ENCODE measurements at places on chromosomes 11 and 22.
A peak's percentile ranks its signal among the peaks of the same experiment; 100 is the strongest.

DNA sequence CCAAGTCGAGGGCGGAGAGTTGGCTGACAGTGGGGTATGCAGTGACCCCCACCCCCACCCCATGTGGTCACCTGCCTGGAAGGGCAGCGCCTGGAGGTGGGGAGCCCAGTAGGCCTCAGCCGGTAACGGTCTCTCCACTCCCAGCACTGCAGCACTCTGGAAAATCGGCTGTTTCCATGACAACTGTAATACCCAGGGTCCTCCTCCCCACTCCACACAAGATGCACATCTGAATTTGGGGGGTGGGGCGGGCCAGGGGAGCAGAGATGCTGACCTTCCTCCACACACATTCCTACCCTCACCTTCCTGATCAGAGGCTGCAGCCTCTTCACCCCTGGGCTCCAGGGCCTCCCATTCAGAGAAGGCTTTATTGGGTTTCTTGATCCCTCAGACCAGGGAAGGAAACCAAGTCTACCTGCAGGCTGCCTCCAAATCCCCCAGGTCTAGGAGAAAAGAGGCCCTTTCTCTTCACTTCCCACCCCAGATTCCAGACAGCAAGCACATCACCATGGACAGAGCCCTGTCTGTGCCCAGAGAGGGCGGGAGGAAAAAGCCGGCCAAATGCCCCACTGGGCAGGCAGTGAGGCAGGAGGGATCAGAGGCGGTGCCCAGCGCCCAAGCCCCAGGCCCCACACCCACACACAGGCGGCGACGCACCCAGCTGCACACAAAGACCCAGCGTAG, 46.5 kb downstream of the SLC22A12 start:
- H3K36me3 ChIP-seq = no peaks in the 10 kb centered on the region
- H3K27ac ChIP-seq = no peak overlapping the region
- peak overlapping the region; percentile 29 for H3K4me3 ChIP-seq
- H3K4me1 ChIP-seq = peaks cover 8% of the 10 kb centered on the region

DNA sequence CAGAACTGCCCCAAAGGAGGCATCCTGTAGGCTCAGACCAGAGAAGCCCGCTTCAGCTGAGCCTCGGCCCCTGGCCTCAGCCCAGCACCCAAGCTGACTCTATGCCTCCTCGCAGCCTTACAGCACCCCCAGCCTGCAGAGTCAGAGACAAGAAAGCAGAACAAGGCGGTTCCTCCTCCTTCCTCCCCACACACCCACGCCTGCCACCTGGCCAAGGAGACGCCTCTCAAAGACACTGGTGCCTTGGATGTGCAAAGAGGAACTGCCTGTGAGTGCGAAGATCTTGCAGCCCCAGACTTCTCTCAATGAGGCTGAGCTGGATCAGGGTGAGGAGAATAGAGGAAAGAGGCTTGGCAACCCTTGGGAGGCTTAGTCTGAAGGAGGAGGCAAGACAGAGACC, 60.2 kb downstream of the PDE2A start:
- DNase-seq = peak; percentile 78
- no peak overlapping the region for H3K4me3 ChIP-seq
- H3K4me1 ChIP-seq = peaks cover 4% of the 10 kb centered on the region
- H3K27ac ChIP-seq = no peak overlapping the region

- H3K4me1 ChIP-seq = peaks cover 22% of the 10 kb centered on the region
- H3K27ac ChIP-seq = peak overlapping the region; percentile 46
- no peak for DNase-seq
- no peak overlapping the region for H3K4me3 ChIP-seq
Observed at GRCh38 chr22:25478528-25478927, 85.9 kb upstream of the GRK3 start.

- no peaks in the 10 kb centered on the region for H3K4me1 ChIP-seq
- H3K27me3 ChIP-seq = no peaks in the 10 kb centered on the region
- no peaks in the 10 kb centered on the region for H3K36me3 ChIP-seq
- no peak for DNase-seq
Observed at GRCh38 chr22:37314315-37315074, 32.2 kb downstream of the CYTH4 start.

- H3K4me3 ChIP-seq = no peak overlapping the region
- H3K4me1 ChIP-seq = no peaks in the 10 kb centered on the region
- DNase-seq = no peak
Observed at GRCh38 chr22:42820045-42820763, 36.9 kb downstream of the ARFGAP3 start.

DNA sequence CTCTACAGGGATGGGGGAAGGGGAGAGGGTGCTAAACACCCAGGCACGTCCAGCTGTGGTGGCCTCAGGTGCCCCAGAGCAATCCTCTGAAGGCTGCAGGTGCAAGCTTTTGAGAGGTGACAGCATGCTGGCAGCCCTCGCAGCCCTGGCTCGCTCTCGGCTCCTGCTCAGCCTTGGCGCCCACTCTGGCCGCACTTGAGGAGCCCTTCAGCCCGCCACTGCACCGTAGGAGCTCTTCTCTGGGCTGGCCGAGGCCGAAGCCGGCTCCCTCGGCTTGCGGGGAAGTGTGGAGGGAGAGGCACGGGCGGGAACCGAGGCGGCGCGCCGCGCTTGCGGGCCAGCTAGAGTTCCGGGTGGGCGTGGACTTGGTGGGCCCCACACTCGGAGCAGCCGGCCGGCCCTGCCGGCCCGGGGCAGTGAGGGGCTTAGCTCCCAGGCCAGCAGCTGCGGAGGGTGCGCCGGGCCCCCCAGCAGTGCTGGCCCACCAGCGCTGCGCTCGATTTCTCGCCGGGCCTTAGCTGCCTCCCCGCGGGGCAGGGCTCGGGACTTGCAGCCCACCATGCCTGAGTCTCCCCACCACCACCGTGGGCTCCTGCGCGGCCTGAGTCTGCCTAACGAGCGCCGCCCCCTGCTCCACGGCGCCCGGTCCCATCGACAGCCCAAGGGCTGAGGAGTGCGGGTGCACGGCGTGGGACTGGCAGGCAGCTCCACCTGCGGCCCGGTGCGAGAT, 112.1 kb downstream of the TRIM29 start:
- H3K4me1 ChIP-seq = no peaks in the 10 kb centered on the region
- H3K27me3 ChIP-seq = no peaks in the 10 kb centered on the region
- H3K27ac ChIP-seq = no peak overlapping the region
- no peak for DNase-seq
- no peaks in the 10 kb centered on the region for H3K36me3 ChIP-seq

- H3K36me3 ChIP-seq = no peaks in the 10 kb centered on the region
- no peaks in the 10 kb centered on the region for H3K4me1 ChIP-seq
- H3K27ac ChIP-seq = peak within 1 kb of the TSS; percentile 67
- peak within 1 kb of the TSS; percentile 70 for H3K4me3 ChIP-seq
Observed at GRCh38 chr22:45502215-45503049, at the start of gene FBLN1. FBLN1 (plus strand) TSS chr22:45502883; CDS start chr22:45502986, 103 bp downstream.

- no peaks in the 10 kb centered on the region for H3K27me3 ChIP-seq
- H3K36me3 ChIP-seq = peaks cover 26% of the 10 kb centered on the region
Observed at GRCh38 chr11:128492461-128492860, 94.9 kb downstream of the ETS1 start.

- DNase-seq = no peak
- no peak overlapping the region for H3K27ac ChIP-seq
- H3K27me3 ChIP-seq = peaks cover 47% of the 10 kb centered on the region
- H3K36me3 ChIP-seq = no peaks in the 10 kb centered on the region
- H3K4me3 ChIP-seq = no peak overlapping the region
Observed at GRCh38 chr22:36982136-36982535, 37.1 kb downstream of the TST start.

DNA sequence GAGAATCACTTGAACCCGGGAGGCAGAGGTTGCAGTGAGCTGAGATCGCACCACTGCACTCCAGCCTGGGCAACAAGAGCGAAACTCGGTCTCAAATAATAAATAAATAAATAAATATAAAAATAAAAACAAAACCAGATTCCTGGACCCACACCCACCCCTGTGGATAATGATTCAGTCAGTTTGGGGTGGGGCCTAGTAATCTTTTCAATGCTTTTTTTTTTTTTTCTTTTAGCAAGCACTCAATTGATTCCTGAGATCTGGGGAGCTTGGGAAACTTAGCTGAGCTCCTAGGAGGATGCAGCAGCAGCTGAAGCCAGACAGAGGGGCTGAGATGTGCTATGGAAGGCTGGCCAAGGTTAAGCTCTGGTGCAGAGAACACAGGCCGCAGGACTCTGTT, 4.6 kb upstream of the PC start:
- H3K27me3 ChIP-seq = no peaks in the 10 kb centered on the region
- peaks cover 7% of the 10 kb centered on the region for H3K4me1 ChIP-seq
- DNase-seq = no peak
- no peak overlapping the region for H3K27ac ChIP-seq
- H3K36me3 ChIP-seq = no peaks in the 10 kb centered on the region

DNA sequence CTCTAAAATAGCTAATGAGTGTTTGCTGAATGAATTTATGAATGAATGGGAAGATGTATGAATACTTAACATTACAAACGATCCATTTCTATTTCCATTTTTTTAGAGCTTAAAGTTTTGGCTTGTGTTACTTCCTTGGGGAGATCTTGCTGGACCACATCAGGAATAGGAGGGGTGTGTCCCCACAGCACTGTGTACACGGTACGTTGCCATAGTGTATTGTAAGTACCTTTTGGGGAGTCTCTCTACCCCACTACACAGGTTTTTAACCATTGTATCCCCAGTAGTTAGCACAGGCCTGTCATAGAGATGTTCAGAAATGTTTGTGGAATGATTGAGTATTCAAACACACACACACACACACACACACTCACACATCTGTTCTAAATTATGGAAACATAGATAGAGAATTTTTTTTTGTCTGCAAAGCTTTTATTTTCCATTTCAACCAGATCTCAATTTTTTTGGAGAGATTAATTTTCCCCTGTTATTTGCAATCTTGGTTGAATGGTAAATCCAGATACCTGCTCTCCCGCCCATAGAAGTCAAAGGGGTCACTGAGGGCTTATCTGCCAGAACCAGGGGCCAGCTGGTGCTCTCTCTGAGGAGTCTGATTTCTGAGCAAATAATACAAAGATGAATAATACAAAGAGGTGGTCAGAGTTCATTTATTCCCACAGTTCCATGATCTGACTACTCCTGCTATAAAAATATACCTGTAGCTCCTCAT, 471.0 kb downstream of the INSC start:
- no peak overlapping the region for H3K4me3 ChIP-seq
- no peak overlapping the region for H3K27ac ChIP-seq
- no peaks in the 10 kb centered on the region for H3K4me1 ChIP-seq
- no peaks in the 10 kb centered on the region for H3K27me3 ChIP-seq
- no peaks in the 10 kb centered on the region for H3K36me3 ChIP-seq

DNA sequence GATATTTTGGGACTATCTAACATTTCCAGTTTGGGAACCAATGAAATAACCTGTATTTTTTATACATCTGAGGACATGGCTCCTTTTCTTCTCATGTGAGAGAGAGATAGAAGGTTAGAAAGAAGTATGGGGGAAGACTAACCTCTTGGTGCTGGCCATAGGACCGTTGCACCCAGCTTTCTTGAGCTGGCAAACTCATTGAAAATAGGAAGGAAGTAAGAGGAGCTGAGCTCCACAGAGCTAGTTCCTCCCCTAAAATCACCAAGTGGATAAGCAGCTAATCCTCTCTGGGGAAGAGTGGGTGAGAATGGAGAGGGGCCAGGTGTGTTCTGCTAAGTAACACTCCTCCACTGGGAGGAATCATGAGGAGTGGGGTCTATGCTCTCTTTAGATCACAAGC, 387.4 kb upstream of the CADM1 start:
- H3K27me3 ChIP-seq = peaks cover 2% of the 10 kb centered on the region
- no peaks in the 10 kb centered on the region for H3K36me3 ChIP-seq

DNA sequence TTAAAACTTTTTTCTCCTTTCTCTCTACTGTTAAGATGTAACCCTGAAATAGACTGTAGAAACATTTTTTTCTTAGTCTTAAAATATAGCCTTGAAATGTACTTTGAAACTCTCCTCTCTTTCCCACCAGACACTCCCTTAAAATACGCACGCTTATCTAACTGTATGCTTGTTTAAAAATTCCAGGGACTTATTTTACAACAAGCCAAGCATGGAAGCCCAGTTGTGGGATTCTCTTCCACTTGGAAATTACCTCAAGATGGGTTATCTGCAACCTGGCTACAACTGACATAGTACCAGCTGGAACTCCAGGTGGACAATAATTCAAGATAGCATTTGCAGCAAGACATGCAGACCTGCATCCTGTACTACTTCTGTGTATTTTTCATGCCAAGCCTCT, 12.1 kb upstream of the CHORDC1 start:
- H3K4me3 ChIP-seq = no peak overlapping the region
- H3K27ac ChIP-seq = peak overlapping the region; percentile 55
- H3K27me3 ChIP-seq = no peaks in the 10 kb centered on the region
- peaks cover 16% of the 10 kb centered on the region for H3K4me1 ChIP-seq

DNA sequence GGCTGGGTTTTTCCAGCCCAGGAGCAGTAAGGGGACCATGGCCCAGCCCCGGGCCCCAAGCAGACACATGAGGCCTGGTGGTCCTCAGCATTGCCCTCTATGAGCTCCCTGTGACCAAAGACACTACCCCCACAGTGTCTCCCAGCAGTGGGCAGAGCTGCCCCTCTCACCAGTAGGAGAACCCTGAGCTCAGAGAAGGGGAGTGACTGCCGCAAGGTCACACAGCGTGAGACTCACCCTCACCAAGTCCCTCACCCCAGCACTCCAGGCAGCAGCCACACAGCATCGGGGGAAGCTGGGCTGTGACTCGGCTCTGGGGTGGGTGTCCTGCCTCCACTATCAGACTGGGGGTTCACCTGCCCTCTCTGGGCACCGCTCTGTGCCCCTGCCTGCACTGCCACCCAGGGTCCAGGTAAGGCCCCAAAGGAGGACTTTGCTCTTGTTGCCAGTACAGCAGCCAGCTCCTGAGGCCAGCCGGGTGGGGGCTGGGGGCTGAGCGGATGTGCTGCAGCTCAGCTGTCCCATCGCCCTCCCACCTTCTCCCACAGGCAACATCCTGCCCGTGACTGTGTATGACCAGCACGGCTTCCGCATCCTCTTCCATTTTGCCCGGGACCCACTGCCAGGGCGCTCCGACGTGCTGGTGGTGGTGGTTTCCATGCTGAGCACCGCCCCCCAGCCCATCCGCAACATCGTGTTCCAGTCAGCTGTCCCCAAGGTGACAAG, 7.9 kb upstream of the SH3BP1 start:
- no peaks in the 10 kb centered on the region for H3K27me3 ChIP-seq
- H3K27ac ChIP-seq = no peak overlapping the region
- DNase-seq = no peak

DNA sequence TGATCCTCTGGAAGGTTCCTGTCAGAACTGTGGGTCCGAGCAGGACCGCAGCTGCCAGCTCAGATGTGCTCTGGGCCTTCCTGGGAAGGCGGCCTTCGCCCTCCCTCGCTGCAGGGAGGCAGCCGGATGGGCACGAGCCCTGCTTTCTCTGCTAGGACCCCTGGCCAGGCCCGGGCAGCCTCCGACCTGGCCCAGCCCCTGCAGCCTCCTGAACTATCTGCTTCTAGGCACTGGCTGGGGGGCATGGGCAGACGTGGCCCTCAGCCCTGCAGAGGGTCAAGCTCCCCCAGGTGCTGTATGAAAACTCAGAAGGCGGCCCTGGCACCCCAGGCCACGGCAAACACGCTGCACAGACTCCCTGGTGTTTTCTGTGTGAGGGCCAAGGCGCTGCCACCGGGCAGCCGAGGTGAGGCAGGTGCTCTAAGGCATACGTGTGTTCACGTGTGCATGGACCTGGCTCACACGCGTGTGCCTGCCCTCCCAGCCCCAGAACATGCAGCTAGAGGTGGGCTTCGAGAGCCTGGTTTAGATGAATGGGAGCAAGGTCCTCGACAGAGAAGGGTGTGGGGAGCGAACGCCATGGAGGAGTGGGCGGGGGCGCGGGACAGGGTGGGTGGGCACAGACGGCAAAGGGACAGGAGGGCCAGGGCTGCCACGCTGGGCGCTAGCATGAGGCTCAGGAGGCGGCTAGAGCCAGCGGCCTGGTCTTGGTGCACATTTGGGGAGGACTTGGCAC, 4.3 kb downstream of the LRFN4 start:
- no peak overlapping the region for H3K27ac ChIP-seq
- peaks cover 64% of the 10 kb centered on the region for H3K36me3 ChIP-seq
- no peaks in the 10 kb centered on the region for H3K27me3 ChIP-seq
- no peak overlapping the region for H3K4me3 ChIP-seq

- H3K4me1 ChIP-seq = peaks cover 3% of the 10 kb centered on the region
- H3K36me3 ChIP-seq = no peaks in the 10 kb centered on the region
- no peak for DNase-seq
- H3K4me3 ChIP-seq = no peak overlapping the region
- H3K27ac ChIP-seq = no peak overlapping the region
Observed at GRCh38 chr11:15886866-15887265, 469.5 kb downstream of the SOX6 start.

Measured in tibial artery (tissue), 4 donors.